NCI-H1436 (cell line): ENCODE measurements at places on chromosomes 13 and 19.
A peak's percentile ranks its signal among the peaks of the same experiment; 100 is the strongest.

DNA sequence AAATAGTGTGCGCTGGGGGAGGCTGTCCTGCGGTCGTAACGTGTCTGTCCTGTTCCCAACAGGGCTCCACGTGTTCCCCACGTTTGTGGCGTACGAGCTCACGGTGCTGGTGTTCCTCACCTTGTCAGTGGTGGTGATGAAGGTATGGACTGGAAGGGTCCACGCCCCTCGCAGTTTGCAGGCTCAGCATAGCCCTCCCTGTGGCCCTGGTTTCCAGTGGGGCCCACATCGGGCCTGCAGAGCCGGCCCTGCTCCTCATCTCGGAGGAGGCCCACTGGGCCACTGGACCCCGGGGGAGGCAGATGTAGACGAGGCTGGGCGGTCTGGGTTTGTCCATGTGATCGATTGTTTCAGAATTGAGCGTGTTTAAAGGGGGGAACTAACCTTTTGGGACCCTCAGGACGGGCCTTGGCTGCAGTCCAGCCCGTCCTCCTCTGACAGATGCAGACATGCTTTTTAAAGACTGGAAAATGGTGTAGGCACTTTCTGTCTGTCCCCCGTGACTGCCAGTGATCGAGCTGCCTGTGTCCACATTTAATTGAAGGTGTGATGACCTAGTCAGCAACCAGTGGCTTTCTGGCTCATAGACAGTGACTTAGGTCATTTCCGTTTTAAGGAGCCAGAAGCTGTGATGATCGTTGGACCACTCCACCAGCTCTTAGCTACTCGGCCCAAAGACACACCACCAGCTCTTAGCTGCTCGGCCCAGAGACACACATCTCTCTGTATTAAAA lies 37.1 kb upstream of the TFDP1 start:
- DNase-seq: no peak

DNA sequence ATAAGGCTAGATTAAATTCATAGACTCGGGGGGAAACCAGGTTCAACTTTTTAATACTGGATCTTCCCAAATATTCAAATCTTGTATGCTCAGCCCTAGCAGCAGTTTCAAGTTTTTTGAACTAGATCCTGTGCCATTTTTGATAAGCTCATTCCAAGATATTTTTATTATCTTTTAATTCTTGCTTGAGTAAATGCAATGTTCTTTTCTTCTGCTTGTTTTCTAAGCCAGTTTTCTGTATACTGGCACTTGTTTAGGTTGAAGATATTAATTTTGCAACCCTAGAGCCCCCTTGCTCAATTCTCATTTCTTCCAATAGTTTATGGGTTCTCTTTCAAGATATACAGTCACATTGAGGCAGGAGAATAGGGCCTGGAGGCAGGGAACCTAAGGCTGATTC lies 13.1 kb upstream of the PNMA8C start:
- DNase-seq: no peak

DNA sequence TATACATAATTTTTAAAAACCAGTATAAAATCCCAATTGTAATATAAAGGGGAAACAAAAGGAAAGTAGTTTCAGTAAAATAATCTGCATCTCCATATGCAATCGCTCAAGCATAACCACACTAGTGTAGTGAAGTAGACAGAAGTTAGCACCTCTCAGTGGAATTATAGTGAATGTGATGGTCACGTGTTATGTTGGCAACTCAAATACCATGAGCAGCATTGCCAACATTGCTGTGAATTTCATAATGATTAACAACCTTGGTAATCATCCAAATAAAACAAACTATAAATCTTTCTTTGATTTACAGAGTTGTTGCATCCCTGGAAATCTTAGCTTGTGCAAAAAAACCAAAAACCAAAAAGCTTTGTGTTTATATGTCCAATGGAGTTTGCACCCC lies 77.3 kb upstream of the SIAH3 start:
- DNase-seq: no peak

GRCh38 chr13:113295776-113296175 lies 1.3 kb upstream of the LAMP1 start:
- no peak for DNase-seq

DNA sequence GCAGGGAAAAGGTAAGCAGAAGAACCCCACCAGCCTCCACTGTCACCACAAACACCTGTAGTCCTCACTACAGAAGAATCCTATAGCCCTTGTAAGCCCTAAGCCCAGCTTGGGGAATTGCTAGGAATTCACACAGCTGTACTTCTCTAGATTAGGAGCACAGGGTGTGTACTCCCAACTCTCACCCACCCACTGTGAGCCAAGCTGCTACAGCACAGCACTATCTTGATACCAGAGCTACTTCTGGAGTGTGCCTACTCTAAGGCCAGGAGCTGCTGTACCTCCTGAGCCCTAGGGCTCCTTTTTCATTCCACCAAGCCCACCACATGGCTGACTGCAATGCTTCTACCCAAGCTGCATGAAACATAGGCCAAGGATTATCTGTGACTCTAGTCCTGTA lies 122.3 kb upstream of the WASF3 start:
- no peak for DNase-seq

- no peak for DNase-seq
Observed at GRCh38 chr19:7661744-7662538, 6.9 kb upstream of the RETN start.

DNA sequence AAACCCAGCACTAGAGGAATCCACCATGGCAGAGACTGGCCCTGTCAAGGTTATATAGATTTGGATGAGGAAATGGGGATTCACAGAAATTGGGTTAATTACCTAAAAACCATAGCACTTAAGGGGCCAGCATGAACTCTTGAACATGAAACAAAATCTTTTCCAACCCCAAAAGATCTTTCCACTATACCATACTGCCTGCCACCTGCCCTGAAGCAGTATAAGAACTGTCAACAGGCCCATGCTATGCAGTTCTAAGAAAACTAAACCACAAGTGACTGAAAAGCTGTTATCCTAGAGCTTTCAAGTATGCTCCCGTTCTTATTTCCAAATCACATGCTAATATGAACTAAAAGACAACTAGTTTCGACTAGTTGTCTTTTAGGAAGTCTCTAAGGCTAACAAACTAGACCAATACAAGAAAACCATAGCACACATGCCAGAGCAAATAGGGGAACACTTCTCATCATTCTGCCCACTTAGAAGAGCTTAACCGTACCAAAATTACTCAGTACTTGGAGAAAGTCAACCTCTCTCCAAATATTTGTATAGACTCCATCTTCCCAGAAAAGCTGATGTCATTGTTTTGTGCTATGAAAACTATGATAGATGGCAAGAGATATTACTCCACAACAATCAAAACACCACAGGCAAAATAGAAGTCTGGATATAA lies 27.5 kb downstream of the HSPH1 start:
- no peak for DNase-seq

- DNase-seq: no peak
Observed at GRCh38 chr19:37593996-37594303, 642 bp downstream of the ZNF571 start.

DNA sequence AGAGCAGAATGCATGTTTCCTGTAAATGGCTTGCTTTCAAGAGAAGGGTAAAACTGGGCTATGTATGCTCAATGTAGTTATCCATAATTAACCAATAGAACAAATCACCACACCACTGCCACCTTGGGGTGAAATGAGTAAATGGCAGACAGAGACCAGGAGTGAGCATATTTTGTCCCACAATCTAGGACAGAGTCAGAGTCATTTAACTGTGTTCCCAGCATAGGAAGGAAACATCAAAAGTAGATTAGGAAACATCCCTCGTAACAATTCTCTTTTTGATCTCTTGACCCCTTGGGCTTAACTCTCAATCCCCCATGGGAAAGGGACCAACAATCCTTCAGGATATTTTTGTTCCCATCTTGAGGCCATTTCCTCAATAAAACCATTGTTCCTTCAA lies 224.8 kb downstream of the NHLRC3 start:
- DNase-seq: peak; percentile 6
